MCF 10A (cell line): ENCODE measurements at places on chromosomes 2 and 18.
A peak's percentile ranks its signal among the peaks of the same experiment; 100 is the strongest.

DNA sequence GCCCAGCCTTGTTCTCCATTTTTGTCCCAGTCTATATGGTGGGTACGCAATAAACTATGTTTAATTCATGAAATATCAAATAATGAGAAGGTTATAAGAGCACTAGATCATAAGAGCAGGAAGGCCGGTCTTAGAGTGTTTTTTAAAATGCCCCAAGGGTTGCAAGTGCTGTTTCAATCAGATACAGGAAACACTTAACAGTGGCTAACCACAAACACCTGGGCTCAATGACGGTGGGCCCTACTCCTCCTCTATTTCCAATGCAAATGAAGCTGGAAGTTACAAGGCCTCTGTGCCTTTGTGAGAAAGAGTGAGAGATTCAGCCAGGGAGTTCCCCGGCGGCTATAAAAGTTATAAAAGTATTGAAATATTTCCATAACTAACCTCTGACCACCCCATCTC is 18.9 kb upstream of the WDR33 start:
- no peak for DNase-seq

GRCh38 chr2:26585966-26586365 is 55.2 kb downstream of the CIB4 start:
- DNase-seq = no peak

DNA sequence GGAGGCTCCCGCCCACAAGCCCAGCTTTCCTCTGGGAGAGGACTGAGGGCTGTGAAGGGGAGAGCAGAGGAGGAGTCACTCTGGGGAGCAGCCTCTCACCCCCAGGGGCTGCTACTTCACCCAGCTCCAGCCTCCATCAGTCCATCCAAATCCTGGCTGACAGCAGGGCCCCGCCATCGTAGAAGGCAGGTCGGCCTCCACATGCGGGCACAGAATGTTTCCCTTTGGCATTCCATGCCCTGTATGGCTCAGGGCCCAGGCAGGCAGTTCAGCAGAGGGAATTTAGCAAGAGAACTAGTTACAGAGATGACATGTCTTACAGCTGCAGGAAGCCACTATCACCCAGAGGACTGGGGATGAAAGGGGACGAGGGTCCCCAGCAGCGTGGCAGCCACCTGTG is 6.4 kb upstream of the ODC1 start:
- DNase-seq = peak; percentile 74

DNA sequence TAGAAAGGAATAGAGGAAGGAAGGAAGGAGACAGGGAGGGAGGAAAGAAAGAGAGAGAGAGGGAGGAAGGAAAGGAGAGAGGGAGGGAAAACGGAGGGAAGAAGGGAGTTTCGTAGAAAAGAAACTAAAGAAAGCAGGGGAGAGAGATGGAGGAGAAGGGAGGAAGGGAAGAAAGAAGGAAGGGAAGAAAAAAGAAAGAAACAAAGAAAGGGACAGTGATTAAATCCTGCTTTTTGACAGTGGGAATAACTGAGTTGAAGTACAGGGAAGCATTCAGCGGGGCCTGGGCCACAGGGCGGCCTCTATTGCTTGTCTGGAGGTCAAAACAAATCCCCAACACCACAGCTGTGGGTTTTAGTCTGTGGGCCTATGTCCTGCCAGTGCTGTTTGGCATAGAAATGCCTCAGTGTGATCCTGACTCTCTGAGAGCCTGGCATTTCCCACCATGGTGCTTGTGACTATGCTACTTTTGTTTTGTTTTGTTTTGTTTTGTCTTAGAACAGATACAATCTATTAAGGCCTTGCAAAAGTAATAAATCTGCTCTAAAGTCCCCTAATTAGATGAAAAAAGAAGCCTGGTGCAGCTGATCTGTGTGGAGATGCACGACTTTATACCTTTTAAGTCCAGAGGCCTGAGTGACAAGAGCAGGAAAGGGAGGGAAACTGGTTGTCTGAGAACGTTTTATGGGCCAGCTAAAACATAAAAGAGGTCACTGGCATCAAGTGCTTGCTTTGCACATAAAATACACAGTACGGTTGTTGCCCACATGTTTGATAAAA is 40.0 kb downstream of the IL1RL2 start:
- no peak for DNase-seq

DNA sequence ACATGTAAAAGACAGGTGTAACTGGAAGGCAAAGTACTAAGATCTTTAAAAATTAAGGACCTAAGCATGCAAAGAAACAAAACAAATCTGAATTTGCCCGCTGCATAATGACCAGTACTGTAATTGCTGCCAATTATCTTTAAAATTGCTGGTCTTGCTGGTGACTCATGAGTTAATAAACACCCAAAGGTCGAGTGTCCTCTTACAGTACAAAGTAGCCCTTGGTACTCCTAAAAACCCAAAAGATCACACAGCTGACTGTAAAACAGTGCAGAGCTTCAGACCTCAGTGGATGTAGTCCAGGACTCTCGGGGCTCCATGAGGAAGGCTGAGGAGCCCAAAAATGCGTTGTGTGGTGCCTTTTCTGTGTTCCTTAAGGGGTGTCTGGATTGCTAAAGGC is 308.7 kb downstream of the CNTNAP5 start:
- no peak for DNase-seq

DNA sequence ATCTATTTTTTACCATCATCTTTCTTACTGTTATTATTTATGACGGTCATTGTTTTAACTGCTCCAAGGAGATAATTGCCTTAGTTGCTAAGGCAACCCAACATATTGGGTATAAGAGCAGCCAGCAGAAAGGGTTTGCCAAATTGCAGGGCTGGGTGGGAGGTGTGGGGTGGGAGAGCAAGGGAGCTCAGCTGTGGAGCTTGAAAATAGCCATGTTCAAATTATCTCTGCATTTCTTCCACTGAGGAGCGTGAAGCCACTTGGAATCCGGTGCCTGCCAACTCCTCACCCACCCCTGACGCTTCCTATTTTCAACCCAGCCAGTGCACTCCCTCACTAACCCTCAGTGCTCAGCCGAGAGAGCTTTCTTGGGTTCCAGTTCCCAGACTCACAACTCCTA is 60.8 kb downstream of the SETBP1 start:
- no peak for DNase-seq

- no peak for DNase-seq
Observed at GRCh38 chr2:68412127-68412819, 47.2 kb downstream of the PLEK start.

DNA sequence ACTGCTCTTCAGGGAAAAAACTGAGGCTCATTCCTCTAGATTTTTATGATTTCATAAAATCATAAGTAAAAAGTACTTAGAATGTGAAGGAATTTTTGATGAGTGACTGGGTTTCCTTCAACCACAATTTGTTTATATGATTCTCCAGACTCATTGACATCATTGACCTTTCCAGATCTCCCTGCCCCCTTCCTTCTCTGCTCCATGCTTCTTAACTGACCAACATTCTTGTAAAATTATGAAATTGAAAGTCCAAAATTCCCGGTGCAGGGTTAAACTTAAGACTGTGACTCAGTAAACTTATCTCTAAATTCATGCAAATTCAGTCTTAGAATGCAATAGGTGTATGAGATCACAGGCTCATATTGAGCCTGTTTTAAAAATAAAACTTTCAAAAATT is 648.9 kb downstream of the TDRD15 start:
- DNase-seq = peak; percentile 33

DNA sequence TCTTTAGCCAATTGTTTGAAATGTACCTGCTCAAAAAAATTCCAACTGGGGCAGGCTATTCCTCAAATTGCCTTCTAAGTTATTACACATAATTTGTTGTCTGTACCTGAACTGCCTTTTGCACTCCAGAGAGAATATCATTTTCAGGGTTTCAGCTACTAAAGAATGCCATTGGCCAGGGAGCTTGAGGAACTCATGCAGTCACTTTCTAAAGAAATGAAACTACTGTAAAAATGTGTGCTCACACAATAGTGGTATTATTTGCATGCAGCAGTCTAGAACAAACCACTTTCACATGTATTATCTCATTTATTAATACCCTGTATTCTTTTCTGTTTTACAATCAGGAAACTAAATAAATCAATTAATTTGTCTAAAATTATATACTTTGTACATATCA is 152.2 kb downstream of the PID1 start:
- DNase-seq = no peak

GRCh38 chr2:127097841-127098651 is 8.9 kb downstream of the BIN1 start:
- no peak for DNase-seq

DNA sequence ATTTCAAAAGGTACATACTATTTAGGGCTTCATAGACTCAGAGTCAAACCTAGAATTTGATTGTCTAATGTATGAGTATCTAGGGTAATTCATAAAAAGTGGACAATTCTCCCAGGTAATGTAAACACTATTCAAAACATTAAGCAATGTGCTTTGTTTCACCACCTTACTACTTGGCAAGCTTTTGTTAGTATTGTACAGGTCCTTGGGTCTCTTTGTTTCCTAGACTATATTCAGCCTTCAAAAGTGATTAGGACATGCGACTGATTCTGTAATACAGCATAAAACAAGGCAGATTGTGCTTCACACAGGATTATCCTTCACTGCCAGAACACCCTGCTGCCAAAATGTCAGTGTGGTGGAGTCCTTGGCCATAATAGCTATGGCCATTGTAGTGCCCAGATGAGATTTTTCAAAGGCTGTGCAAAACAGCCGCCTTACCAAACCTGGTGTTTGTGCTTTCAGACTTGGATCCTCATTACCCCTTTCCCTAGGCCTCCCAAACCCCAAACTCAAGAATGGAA is 90.1 kb upstream of the CAVIN2 start:
- peak; percentile 45 for DNase-seq

DNA sequence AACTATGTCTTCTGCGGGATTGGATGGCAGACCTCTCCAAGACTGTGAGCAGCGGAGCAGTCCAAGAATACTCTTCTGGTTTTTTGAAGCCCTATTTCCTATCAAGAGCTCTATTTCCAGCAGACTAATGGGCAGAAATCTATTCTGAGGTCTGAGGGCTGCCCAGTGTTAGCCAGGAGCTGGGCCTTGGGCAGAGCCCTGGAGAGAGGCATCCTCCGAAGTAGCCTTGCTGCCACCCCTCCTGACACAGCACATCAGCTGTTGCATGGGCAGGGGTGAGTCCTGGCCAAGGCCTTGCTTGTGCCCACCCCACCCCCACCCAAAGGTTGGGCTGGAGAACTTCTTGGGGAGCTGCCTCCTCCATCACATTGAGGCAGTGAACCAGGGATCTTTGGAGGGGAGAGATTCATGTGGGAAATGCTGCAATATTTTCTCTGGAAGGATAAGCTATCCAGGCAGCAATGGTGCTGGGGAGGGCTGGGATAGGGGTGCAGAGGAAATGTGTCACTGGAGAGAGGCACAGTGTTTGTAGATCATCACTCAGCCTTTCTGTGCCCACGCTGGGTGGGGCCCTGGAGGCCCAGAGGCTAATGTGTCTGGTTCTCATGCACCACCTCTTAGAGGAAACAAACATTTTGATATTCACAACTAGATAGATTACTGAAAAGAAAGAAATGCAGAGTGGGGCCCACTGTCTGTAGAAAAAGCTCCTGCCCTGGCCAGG is 104.7 kb downstream of the VSNL1 start:
- peak; percentile 51 for DNase-seq

- no peak for DNase-seq
Observed at GRCh38 chr2:86065512-86065911, 40.2 kb downstream of the POLR1A start.

GRCh38 chr2:222033541-222033940 is 265.3 kb downstream of the PAX3 start:
- peak; percentile 80 for DNase-seq

GRCh38 chr18:10285283-10285640 is 169.2 kb upstream of the APCDD1 start:
- DNase-seq = no peak

- no peak for DNase-seq
Observed at GRCh38 chr18:78856569-78857313, 122.9 kb upstream of the SALL3 start.

DNA sequence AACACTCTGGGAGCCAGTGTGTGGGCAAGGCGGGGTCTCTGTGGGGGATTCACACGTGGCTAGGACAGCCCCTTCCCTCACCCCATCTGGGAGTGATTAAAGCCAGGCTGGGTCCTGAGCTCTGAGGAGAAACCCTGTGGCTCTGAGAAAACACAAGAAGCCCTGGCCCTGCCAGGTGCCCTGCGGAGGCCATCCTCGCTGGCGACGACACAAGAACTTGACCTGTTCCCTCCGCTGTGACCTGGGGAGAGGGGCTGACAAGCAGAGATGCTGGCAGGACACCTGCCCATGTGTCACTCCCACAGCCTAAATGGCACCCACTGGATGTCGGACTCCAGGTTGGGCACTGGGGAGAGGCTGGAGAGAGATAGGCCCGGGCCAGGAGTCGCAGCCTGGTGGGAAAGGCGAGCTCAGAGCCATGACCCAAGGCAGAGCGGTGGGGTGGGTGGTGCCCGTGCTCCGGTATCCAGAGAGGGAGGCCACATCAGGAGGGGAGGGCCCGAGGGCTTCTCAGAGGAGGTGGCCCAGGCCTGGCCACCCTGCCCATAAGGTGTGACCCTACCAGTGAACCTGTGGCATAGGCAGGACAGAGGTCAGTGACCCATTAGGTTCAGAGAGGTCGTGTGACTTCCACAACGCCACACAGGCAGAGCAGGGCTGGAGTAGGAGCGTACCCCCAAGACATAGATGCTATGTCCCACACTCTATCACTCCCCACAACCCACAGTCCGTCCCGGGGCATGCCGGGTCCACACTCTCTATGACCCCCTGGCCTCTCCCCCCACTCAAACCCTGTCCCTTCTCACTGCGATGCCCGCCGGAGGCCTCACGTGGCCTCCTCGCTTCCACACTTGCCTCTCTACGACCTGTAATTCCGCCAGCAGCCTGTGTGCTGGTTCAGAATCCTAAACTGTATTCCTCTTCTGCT is 59.4 kb upstream of the HPCAL1 start:
- no peak for DNase-seq

DNA sequence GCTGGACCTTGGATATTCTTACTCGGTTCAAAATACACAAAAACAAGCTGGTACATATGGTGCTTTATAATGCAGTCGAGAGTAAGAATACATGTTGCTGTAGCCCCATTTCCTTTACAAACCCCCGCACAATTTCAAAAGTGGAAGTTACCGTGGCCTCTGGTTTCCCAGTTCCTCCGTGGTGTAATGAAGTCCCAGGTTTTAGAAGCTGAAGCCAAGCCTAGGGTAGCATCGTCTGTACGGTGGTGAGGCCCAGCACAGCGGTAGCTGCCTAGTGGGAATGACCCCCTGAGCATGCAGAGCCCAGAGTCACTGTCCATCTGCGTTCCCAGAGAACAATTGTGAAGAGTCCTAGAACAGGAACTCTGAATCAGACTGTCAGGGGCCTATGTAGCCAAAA is 171.8 kb downstream of the ASXL3 start:
- DNase-seq = no peak

GRCh38 chr18:36572135-36572856 is 256.5 kb downstream of the TPGS2 start:
- DNase-seq = peak; percentile 69

GRCh38 chr2:159226059-159226461 is 60.4 kb downstream of the WDSUB1 start:
- DNase-seq = peak; percentile 67

GRCh38 chr18:35326695-35327387 is 17.4 kb downstream of the ZNF24 start:
- DNase-seq = no peak

GRCh38 chr18:45169610-45170009 is 445.7 kb upstream of the SLC14A2 start:
- DNase-seq = peak; percentile 93

- DNase-seq = peak; percentile 8
Observed at GRCh38 chr2:150357770-150358467, 129.5 kb downstream of the RND3 start.

- DNase-seq = no peak
Observed at GRCh38 chr18:66317243-66318090, 286.4 kb downstream of the CDH19 start.

GRCh38 chr2:10038716-10039115 is 4.6 kb upstream of the KLF11 start:
- no peak for DNase-seq
